ENCODE measurements at places on chromosomes 1 and 21.

DNA sequence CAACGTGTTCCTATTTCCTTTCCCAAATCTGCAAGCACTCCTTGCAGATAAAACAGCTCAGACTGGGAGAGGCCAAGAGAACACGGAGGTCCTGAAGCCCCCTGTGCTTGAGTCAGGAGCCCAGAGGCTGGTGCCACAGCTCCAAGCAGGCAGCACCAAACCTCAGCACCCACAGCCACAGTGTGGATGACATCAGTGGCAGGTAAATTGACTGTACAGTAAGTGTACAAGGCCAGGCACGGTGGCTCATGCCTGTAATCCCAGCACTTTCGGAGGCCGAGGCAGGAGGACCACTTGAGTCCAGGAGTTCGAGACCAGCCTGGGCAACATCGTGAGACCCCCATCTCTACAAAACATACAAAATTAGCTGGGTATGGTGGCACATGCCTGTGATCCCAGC is 1.9 kb upstream of the COL6A1 start:
- no peak for DNase-seq

- DNase-seq: no peak
Measured at GRCh38 chr1:174841747-174842146, 158.0 kb upstream of the CACYBP start.

- no peak for DNase-seq
Measured at GRCh38 chr1:92754719-92755050, 30.2 kb downstream of the EVI5 start.

DNA sequence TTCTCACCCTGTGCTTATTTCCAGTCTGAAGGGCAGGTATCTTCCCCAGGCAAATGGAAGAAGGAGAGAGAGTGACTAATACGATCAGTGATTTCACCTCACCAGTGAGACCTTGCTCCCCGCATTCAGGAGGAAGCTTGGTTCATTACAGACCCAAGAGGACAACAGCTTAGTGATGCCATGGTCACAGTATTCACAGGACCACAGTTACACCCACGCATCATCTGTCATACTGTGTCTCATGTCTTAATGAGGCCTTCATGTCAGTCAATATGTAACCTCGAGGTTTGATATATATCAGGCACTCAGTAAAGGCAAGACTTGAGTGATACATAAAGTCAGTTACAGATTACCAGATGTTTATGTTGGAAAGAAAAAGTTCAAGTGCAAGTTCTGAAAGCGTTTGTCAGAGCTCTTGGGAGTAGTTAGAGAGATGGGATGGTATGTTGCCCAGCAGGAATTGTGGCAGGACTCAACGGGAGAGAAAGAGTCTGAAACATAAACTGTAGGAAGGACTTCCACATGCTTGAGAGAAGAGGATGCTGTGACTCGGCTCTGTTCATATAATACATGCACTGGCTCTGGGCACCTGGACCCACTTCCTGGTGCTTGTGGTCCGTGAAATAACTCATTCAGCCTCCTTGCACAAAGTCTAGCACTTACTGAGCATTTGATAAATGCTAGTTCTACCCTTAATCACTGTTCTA is 33.3 kb downstream of the GNPAT start:
- DNase-seq: no peak

GRCh38 chr1:238517711-238518110 is 627.0 kb upstream of the ZP4 start:
- DNase-seq: no peak

All from WTC11 (cell line).